ENCODE measurements at places on chromosomes 16 and 17.

DNA sequence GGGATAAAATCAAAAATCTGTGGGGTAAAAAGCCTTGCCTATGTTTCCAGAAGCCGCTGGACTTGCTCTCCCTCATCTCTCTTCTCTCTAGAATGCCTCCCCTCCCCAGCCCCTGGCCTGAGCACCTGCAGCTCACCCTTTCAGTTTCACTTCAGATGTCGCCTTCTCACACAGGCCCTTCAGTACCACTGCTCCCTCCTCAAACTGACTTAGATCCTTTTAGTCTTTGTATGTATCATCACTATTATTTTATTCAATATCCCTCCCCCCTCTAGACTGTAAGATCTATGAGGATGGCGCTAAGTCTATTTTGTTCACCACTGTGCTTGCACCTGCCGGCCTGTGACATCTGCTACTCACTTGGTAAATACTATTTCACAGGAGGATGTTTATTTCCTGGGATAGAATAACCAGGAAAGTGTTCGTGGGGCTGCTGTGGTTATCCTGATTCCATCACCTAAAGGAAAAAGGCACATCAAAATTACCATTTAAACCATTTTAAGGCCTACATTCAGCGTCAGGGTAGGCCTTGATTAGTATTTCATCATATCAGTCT lies 122.3 kb downstream of the MRTFB start:
- no peak for DNase-seq

- no peak for DNase-seq
Measured at GRCh38 chr17:42772945-42773289, 332 bp upstream of the VPS25 start.

DNA sequence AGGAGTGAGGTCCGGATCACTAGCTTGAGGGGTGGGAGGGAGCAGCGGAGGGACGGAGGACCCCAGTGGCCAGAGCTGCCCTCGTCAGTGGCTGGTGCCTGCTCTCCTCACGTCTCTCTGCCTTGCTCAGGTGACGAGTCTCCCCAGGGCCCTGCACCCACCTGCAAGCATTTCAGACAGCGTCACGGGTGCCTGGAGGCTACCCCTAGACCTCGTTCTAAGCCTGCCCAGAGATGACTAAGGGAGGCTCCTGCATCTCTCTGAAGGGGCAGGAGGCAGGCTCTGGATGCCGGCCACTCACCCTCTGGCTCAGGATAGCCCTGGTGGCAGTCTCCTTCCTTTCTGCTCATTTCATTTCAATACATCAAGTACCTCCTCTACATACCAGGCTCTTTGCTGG lies 68.8 kb downstream of the MRC2 start:
- no peak for DNase-seq

GRCh38 chr17:80616705-80617104 lies 72.1 kb downstream of the RPTOR start:
- no peak for DNase-seq

DNA sequence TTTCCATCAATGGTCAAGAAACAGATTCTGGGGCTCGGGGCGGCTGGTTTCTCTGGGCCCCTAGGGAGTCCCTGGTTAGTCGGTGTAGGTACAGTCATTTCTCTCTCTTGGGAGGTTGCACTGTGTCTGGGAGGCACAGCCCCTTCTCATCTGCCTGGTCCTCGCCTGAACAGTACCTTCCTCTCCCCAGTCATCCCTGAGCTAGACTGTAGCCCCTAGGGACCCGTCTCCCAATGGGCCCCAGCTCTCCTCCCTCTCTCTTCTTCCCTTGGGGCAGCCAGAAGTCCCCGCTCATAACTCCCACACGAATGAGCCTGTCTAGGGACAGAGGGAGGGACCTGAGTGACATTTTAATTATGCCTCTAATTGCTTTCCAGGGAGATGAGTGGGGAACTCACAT lies 20.2 kb upstream of the CPSF4L start:
- no peak for DNase-seq

GRCh38 chr17:40825599-40825998 lies 3.2 kb upstream of the KRT10 start:
- no peak for DNase-seq

DNA sequence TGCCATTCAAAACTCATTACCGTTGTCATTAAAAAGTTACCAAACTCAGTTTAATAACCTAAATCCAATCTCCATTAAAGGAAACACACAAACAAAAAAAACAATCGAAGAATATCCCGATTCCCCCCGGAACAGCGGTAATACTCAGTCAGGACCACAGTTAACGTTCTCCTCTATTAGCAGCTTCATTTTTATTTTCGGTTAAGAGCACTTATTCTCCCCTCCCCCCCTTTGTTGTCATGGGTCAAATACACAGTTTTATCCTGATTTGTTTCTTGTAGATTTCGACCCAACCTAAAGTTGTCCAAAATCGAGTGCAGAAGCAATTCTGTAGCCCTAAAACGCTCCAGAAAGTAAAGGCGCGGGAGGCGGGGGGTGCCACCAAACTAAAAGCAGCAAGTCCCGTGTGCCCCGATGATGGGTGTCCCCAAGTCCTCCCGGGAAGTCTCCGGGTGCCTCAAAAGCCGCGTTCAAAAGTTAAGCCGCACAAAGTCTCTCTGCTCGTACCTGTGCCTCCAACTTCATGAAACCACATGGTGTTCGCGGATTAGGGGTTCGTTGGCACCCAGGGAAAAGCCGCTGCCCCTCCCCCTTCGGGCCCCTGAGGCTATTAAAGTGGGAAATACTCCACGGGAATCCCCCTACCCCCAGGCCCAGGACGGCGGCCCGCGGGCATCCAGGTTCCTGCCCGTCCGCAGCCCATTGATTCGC lies 996 bp downstream of the SUMO2 start:
- no peak for DNase-seq

GRCh38 chr16:58243528-58244004 lies 45.7 kb upstream of the CSNK2A2 start:
- DNase-seq: no peak

GRCh38 chr16:88472637-88473205 lies 19.6 kb downstream of the ZFPM1 start:
- no peak for DNase-seq

Data from NCI-H526 (cell line).